Right renal cortex interstitium (tissue), 3 donors: ENCODE measurements at places on chromosomes 12 and 14. TPM values are rescaled to one million over a fixed set of nuclear protein-coding genes. Genes with fewer than 3 reads are reported as not detected.

DNA sequence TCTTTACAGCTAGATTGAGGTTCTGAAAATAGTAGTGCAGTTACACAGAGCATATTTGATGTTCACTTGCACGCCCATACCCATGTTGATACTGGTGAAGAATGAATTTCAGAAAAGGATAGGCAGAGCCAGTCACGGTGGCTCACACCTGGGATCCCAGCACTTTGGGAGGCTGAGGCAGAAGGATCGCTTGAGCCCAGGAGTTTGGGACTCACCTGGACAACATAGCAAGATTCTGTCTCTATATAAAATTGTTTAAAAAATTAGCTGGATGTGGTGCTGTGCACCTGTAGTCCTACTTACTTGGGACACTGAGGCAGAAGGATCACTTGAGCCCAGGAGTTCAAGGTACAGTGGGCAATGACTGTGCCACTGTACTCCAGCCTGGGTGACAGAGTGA, 56.6 kb downstream of the MDM2 start:
- no peak for DNase-seq

DNA sequence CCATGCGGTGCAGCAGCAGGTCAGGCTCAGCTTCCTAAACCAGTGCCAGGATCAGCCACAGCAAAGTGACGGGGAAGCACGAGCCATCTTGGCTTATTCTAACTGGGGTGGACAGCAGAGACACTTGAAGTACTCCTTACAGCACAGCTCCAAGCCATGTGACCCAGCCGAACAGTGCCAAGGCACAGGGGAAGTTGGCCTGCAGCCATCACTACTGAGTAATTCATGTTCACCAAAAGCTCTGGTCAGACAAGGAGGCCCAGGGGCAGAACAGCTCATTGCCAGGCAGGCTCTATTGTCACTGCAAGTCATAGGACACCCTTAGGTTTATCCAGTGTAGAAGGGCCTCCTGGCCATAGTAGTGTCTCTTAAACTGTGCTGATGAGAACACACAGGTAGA, 23.4 kb upstream of the SLC35F4 start:
- no peak for DNase-seq

GRCh38 chr14:101073598-101073965, 170.1 kb upstream of the RTL1 start:
- no peak for DNase-seq

- no peak for DNase-seq
Observed at GRCh38 chr14:85943192-85943591, 413.2 kb downstream of the FLRT2 start.

CMTM5 gene
- polyA plus RNA-seq, result 2.2 TPM

B4GALNT1 gene
- 0.37 TPM for polyA plus RNA-seq
